ENCODE measurements at places on chromosomes 7 and 10. TPM values are rescaled to one million over a fixed set of nuclear protein-coding genes. Genes with fewer than 3 reads are reported as not detected.

- no peak for DNase-seq
Observed at GRCh38 chr10:103896225-103896624, 21.8 kb downstream of the STN1 start.

GRCh38 chr7:2165610-2166594 lies 66.8 kb downstream of the MAD1L1 start:
- DNase-seq: no peak

DNA sequence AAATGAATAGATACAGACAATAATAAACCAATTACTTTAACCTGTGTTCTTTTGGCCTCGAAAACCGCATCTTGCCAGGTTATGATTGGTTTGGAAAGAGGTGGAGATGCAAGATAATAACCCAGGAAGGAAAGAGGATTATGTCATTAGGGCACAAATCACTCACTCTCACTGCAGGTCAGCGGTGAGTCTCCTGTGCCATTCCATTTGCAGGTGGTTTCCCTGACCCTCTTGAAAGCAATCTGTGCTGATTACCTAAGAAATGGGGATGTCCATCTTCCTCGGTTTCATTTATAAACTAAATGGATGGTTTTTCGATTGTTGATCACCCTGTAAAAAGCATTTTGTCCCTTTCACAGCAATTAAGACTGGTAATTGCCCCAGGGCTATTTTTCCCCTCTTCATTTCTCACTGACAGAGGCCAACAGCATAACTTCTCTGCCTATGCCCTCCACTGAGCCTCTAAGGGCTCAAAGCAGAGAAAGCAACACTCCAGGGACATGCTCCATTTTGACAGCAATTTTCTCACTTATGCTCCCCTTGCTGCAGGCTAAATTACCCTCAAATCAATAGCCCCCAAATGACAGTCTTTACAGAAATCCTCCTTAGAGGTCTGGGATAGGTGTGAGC lies 257.5 kb downstream of the IPMK start:
- no peak for DNase-seq

GRCh38 chr10:36534471-36535002 lies 590.9 kb upstream of the ANKRD30A start:
- no peak for DNase-seq

DNA sequence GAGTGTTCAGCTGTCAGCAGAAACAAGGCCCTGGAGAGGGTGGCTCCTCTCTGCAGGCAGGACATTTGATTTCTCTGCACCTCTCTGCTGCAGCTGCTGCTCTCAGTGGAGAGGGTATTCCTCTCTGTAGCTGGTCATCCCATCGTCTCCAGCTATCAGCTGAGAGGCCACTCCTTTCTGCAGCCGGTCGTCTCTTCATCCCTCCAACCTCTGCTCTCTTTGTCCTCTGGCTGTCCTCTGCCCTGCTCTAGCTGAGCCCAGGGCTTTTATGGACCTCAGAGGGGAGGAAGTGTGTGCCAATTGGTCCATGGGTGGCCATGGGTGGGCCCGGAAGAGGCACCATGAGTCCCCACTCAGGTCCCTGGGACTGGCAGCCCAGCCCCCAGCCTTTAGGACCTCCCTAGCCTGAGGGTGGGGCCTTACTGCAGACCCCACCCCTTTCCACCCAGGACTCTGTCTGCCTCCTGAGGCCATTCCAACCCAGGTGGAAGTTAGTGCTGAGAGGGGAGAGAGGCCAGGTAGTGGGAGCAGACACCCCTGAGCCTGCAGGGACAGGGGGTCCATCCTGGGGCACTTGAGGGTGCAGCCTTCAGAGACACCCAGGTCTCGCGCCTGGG lies 26.2 kb upstream of the CDCA7L start:
- no peak for DNase-seq

- no peak for DNase-seq
Observed at GRCh38 chr10:71014021-71014805, 125.8 kb upstream of the PCBD1 start.

DNA sequence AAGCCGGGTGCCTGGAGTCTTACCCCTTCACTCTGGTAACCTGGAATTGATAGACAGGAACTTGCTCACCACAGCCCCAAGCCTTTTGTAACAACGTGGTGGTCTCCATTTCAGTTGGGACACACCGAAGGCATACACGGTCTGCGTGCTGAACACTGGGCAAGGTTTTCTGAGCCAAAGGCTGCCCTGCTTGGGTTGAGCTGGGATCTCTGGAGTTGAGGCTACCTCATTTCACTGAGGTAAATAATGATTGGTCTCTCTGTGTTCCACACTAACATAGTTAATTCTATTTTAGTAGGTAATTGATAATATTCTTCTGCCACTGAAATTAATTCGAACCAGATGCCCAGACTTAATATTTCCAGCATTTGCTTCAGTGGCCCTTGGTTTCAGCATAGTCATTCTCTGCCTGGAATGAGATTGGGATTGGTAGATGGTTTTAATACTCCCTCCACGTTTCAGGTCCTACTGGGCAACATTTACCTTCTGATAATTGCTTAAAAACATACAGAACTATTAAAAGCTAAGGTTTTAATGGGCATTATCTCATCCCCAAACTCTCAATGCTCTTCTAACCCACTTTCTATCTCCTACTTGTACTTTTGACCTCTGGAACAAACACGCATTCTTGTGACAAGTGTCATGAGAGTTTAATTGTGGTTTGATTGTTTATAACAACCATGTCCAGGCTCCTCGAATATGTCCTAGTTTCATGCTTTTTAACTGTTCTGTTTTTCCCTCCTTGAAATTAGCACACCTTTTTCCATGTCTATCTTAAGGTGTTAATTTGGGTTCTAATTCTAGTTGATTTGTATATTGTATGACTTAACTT lies 202.3 kb upstream of the KLF6 start:
- no peak for DNase-seq

GRCh38 chr10:31087851-31088250 lies 56.2 kb upstream of the ZNF438 start:
- DNase-seq: no peak

- no peak for DNase-seq
Observed at GRCh38 chr10:126130271-126130710, 233.9 kb downstream of the FANK1 start.

GRCh38 chr7:131338173-131338572 lies 10.5 kb downstream of the MKLN1 start:
- DNase-seq: no peak

DNA sequence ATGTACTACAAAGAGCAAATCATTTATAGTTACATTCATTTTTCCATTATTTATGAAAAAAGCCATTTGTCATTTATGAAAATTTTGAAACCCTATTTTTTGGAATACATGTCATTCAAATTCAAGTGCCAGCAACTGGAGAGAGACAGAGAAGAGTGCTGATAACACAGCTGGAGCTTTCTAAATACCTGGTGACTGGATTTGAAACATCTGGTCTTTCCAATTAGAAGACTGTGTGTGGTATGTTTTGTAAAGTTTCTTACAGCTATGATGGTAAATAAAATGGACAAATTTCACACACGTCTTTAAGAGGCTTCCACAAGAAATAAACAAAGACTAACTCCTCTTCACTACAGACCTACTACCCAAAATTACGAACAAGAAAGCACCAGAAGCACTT lies 56.8 kb downstream of the CHCHD3 start:
- DNase-seq: no peak

GRCh38 chr10:58932126-58932525 lies 244.3 kb upstream of the PHYHIPL start:
- no peak for DNase-seq

DNA sequence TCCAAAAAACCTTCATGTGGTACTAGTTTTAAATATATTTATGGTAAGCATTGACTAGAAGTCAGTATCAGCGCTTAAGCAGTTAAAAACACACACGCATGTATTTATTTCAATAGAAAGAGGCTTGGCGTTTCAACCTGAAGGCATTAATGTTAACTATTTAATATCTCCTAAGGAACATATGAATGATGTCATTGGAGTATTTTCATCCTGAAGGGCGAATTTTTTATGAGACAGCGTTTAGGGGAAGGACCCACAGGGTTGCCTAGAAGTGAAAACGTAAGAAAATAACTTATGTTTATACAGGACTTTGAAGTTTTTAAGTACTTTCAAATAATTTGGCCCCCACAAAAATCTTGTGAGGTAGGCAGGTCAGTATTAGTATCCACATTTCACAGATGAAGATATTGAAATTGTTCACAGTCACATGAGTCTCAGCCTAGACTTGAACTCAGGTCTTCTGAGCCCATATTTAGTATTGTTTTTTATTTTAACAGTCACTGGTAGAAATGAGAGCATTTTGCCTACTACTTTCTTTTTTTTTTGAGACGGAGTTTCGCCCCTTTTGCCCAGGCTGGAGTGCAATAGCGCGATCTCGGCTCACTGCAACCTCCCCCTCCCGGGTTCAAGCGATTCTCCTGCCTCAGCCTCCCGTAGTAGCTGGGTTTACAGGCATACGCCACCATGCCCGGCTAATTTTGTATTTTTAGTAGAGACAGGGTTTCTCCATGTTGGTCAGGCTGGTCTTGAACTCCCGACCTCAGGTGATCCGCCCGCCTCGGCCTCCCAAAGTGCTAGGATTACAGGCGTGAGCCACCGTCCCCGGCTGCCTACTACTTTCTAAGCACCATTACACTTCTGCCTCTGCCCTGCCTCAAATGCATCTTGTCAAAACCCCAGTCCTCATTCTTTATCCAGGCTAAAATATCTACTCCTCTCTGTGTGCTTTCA lies 1.8 kb downstream of the SLK start:
- DNase-seq: no peak

DNA sequence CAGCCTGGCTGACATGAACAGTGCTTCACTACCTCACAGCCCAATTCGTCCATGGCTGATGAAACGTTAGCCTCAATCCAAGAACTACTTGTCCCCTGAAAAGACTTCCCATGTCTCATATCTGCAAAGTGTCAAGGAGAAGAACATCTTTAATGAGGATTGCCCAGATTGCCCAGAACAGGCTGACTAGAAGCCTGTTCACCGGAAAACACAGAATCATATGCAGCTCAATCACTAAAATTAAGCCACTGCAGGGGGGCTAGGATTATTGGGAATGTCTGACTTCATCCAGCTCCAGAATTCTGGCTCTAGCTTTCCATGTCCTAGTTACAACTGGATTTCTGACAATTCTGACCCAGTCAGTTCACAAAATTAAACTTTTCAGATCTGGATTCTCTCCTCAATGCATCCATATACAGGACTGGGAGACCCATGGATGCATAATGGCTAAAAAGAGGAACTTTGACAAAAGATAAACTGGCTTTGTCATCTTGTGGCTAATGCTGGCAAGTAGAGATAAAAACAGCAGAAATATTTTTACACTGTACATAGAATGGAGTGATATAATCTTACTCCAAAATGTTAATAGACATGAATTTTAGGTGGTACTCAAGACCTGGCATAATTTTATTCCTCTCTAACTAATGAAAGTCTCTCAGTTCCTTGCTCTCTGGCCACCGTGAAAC lies 467.0 kb upstream of the POT1 start:
- no peak for DNase-seq

DNA sequence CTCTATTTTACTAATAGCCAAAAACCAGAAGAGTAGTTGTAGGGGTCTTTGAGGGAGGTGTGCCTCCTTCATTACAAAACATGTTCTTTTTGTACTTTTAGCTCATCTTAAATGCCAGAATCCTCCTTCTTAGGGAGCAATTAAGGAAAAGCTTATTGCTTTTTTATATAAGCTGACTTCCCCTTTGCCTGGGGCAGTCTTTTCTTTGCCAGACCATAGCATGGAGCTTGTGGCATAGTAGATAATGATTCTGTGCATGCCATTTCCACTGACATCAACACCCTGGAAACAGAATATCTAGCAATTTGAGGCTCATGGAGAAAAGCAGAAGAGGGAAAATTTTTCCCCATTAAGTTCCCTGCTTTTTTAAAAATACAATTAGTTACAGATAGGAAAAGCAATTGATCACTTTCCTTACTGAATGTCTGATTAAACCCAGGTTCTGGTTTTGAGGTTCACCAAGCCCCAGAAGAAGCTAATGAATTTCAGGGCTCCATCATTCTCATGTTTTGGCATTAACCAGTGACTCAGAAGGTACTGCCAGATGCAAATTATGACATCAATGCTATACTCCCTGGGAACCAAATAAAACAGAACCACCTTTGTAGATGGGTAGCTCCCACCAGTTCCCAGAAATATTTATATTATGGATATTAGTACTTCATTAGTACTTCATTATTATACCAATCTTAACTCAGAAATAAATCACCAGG lies 410.6 kb downstream of the KCNMA1 start:
- no peak for DNase-seq

GRCh38 chr10:63633677-63634487 lies 112.7 kb downstream of the REEP3 start:
- no peak for DNase-seq

DNA sequence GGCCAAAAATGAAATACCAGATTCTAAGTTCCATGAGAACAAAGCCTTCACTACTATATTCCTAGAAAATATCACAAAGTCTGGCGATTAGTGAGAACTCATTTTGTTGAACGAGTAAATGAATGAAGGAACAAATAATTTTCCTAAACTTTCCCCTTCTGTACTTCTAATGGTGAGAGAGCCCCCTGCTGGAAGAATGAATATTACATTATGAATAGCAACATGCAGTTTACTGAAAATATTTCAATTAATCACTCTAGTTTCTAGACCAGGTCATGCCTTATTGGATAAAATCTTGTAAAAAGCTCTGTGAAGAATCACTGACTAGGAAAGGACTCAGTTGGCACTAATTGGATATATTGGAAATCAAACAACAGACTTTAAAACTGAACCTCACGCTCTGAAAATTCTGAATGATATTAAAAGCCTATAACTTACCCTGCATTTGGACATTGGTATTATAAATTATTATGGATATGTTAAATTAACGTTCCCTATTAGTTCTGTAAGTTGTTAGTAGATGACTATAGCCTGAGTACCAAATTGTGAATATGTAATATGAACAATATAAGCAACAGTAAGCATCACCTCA lies 32.4 kb upstream of the MTPN start:
- peak; percentile 16 for DNase-seq

DNA sequence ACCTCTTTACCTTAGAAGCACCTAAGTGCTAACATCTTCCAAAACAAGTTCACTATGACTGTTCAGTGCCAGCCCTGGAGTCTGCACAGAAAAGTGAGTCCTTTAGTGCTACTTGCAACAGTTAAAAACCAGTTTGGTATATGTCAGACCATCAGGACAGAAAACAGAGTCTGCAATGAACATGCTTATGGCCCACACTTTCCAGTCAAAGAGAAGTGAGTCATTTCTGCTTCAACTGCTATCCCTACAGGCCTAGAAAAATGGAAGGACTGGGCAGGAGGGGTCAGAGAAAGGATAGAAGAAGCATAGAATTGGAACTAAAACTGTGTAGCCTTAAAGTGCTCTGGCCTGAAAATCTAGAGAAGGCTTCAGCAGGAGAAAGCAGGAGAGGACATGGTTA lies 108.0 kb downstream of the PDE1C start:
- DNase-seq: no peak

IDI2 gene
- not detected for total RNA-seq

GPR141 gene
- not detected for total RNA-seq

SMC3 gene
- total RNA-seq: 24.1 TPM

SNX13 gene
- total RNA-seq: 89.4 TPM
